ENCODE measurements at places on chromosomes 5 and 9.

DNA sequence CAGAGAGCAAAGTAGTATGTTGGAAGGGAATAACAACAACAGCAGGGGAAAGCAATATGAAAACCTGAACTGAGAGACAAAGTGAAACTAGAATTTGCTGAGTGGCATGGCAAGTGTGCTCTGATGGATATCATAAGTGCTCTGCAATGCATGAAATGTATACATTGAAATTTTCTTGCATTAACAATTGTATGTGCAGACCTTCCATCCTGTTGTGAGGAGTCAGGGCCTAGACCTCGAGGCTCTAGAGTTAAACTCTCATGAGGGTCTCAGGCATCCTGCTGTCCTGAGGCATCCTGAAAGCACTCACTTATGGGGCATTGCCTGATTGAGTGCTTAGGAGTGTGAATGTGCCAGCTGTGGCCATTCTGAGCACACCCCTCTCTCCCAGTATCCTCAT lies 1.1 kb downstream of the ECM2 start:
- DNase-seq: no peak

GRCh38 chr5:41102341-41102740 lies 31.2 kb upstream of the MROH2B start:
- no peak for DNase-seq

- no peak for DNase-seq
Measured at GRCh38 chr9:133849110-133849670, 111.0 kb upstream of the SARDH start.

DNA sequence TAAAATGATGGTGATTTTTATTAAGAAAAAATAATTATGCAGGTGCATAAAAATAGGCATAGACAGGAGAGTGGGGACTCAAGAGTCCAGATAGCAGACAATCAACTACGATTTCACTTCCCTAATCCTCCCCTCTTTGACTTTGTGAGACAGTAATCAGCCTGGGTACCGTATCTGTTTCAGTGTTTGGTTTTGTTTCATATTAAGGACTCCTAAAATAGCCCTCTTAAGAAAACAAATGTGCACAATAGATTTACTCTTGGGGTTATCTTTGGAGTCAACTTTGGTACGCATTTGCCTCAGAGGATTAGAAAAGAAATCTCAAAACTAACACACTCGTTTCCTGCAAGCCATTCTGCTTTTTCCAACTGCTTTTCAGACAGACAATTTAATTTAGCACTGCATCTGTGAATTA lies 96.3 kb downstream of the ZNF608 start:
- peak; percentile 90 for DNase-seq

DNA sequence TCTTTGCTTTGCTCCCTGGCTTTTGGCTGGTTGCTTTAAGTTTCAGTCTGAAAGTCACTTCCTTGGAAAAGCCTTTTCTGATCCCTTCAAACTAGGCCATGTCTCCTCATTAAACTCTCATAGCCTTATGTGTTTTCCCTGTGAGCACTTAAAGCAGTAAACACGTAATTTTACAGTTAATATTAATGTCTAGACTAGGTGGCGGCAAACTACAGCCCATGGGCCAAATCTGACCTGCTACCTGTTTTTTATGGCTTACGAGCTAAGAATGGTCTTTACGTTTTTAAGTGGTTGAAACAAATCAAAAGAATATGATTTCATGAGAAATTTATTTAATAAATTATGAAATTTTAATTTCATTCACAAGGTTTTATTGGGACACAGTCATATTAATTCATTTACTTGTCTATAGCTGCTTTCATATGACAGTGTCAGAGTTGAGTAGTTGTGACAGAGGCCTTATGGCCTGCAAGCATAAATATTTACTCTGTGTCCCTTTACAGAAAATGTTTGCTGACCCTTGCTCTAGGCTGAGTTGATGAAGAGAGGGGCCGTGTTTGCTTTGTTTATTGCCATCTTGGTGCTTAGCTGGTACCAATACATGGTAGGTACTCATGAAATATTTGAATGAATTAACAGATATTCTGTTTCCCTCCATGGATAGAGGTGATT lies 7.4 kb downstream of the SLC44A1 start:
- DNase-seq: no peak

All from NCI-H1092 treated with DMSO at 0.1 percent for 48 hours (cell line).